Peyer's patch (tissue), 4 donors: ENCODE measurements at places on chromosomes 4 and X. TPM values are rescaled to one million over a fixed set of nuclear protein-coding genes. Genes with fewer than 3 reads are reported as not detected.

GRCh38 chrX:71579990-71580380 lies 1.7 kb downstream of the GCNA start:
- no peak for DNase-seq

DNA sequence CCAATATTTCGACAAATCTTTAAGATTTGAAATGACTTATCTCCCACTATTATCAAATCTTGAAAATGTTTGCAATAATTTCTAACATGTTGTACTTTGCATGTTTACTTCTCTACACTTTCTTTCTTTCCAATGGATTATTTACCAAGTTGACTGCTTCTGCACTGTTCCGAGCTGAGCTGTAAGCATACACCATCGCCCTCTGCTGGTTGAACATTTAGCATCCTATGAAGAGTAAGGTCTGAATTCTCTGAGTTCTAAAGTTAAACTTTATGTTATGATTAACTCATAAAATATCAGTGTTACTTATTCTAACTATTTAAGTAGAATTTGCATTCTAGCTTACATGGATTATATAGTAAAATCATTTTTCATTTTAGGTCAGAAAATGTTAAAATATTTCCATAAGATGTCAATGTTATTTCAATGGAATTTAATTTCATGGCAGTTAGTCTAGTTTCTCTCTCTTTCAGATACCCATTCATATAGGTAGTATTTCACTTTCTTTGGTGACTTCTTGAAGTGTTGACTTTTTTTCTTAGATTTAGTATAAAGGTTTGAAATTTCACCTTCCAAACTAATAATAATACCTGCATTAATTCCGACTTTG lies 137.4 kb downstream of the DKK2 start:
- no peak for DNase-seq

DNA sequence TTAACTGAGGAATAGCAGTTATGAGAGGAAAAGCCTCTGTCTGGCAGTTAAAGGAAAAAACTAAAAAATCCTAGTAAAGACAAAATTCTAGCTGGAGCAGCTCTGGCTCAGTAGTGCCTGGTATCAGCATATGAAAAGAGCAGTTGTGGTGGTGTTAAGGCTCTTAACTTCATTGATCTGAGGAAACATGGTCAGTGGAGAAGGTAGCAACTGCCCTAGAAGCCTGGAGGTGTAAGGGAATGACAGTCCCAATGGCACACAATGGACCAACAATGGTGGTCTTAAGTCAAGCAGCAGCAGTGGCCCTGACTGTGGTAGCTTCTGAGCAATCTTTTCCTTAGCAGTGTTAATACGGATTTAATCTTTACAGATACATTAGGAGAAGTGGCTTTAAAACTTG lies 189.6 kb upstream of the POF1B start:
- DNase-seq = no peak

DNA sequence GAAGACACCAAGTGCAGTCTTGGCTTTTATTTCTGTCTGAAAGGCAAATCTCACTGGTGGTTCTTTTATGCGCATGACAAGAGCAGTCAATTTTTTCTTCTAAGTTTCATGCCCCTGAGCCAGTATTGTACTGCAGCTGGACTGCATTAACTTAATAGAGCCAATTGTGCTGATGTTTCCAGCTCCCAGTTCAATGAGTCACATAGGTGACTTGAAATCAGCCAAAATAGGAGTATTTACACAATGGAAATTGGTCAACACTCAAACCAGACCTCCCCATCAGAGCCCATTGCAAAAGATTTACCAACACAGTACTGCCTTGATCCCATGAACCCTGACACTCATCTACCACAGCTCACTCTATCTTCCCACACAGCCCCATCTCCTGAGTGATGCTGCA lies 100.3 kb upstream of the GUCY1A1 start:
- no peak for DNase-seq

- DNase-seq = no peak
Measured at GRCh38 chr4:149296084-149296483, 519.6 kb downstream of the IQCM start.

- DNase-seq = no peak
Measured at GRCh38 chrX:44203791-44204190, 139.7 kb downstream of the EFHC2 start.

DNA sequence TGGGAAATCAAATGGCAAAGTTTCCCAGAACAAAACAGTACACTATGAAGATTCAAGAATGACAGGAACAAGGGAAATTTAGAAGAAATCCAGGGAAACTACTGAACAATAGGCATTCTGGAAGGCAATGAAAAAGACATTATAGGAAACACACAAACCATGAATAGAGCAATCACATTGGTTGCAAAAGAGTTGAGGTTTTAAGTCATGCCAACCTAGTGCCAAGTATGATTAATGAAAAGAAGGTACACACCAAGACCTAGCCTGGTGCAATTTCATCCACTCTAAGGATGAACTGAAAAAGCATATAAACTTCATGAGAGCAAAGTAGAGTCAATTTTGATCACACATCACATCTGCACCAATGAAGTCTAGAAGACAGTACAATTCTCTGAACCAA lies 326.9 kb downstream of the PDHA2 start:
- DNase-seq = no peak

DNA sequence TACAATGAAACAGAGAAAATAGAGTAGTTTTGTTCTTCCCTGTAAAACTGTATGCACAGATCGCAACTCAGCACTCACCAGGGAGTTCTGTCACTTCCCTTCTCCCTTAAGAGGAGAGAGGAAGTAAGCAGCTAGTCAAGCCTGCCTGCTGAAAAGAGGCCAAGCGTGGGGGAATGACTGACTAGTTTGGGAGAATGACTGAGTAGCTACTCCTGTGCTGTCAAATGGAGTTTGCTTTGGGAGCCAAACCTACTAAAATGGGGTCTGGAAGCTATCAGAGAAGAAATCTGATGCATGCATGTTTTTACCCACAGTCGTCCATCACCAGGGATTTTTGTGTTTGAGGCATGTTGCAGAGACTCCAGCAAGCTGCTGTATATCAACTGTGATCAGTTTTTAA lies 54.6 kb upstream of the LHFPL1 start:
- no peak for DNase-seq

GRCh38 chrX:39022106-39022505 lies 220.8 kb downstream of the MID1IP1 start:
- DNase-seq = no peak

DNA sequence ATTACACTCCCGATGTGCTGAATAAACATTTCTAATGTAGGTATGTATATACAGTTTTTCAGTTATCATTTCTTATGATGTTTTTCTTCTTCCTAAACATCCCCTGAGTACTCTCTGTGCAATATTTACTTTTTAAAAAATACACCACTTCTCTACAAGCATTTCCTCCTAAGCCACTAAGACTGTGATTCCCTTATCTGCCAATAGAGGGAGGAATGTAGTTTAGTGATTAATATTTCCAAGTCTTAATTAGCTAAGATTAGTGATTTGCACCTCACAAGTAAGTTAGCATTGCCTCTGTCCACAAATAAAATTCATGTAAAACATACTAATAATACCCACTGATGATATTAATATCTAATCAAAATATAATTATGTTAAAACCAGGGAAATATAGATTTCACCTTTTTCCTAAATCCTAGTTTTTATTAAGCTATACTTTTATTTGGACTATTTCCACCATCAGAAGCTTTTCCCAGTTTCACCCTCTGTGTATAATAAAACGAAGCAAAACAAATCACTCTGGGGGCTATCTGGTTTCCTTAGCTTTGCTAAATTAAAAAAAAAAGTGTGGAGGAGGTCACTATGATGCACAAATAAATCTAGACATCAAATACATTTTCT lies 909.1 kb downstream of the FAT4 start:
- no peak for DNase-seq

- no peak for DNase-seq
Measured at GRCh38 chr4:186619088-186619487, 63.7 kb upstream of the MTNR1A start.

SATL1 gene
- not detected for total RNA-seq

SULT1E1 gene
- total RNA-seq = 49.6 TPM

TMLHE gene
- 15.5 TPM for total RNA-seq
